Activated naive CD8-positive, alpha-beta T cell treated with anti-CD3 and anti-CD28 coated beads, Interleukin-2, amount 50 U/mL, for 24 hours (primary cell): ENCODE measurements at places on chromosomes 4 and X.
A peak's percentile ranks its signal among the peaks of the same experiment; 100 is the strongest.

DNA sequence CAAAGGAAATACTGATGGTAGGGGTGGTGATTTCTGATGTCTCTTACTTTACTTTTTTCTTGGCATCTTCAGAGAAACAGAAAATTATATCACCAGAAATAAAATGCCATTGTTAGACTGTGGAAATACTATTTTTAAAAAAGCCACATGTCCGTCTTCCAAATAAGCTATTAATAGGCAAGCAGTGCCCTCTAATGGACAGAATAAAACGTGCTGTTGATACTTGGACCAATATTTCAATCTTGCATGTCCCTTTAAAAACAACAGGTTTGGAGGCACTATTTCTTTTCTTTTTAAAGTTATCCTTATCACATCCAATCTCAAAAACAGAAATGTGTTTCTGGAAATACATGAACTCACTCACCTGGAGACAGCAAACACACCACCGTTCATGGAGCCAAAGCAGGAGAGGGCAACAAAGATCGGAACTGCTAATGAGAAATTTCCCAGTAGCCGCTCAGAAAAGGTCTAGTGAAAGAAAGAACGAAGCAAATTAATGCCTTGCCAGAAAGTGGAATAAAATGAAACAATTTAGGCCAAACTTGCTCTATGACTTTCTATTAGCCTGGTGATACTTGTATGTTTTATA lies 59.2 kb downstream of the SLC7A11 start:
- DNase-seq, result no peak

- DNase-seq, result no peak
These were observed 94.5 kb downstream of the FNIP2 start for GRCh38 chr4:158863296-158863695.

DNA sequence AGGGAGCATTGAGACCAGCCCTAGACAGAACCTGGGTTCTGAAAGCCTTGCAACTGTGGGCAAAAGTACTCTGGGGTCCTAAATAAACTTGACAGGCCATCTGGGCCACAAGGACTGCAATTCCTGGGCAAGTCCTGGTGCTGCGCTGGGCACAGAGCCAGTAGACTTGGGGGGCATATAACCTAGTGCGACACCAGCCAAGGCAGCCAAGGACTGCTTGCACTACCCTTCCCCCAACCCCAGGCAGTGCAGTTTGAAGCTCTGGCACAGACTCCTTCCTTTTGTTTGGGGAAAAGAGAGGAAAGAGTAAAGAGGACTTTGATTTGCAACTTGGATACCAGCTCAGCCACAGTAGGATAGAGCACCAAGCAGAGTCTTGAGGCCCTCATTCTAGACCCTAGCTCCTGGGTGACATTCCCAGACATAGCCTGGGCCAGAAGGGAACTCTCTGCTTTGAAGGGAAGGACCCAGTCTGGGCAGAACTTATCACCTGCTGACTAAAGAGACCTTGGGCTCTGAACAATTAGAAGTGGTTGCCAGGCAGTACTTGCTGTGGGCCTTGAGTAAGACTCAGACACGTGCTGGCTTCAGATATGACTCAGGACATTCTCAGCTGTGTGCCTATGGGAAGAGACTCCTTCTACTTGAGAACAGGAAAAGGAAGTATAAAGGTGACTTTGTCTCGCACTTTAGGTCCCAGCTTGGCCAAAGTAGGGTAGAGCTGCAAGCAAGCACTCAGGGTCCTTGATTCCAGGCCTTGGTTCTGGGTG lies 522.8 kb downstream of the GLUD2 start:
- DNase-seq, result no peak

DNA sequence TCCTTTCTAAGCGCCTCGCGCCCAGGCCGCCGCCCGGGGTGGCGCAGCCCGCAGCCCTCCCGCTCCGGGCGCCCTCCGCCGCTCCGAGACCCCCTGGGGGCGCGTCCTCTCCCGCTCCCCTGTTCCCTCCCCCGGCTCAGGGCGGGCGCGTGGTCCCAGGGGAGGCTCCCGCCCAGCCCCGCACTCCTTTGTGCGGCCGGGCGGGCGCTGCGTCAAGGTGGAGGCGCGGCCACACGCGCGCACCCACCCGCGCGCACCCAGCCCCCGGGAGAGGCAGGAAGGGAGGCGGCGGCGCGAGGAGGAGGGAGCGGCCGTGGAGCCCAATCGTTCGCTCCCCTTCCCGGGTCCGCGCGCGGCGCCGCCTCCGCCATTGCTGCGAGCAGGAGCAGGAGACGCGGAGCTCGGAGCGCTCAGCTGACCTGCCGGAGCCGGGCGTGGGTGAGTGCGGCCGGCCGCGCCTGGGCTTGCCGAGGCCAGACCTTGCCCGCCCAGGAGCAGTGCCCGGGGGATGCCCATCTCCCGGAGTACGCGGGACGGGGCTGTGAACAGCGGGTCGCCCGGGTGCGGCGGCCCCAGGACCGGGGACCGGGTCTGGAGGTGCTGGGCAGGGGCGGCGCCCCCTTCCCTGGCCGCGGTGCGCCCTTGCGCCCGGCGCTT lies at the start of gene NSG1:
Gene NSG1 (plus strand): TSS at position 367 of the 657 bp plus-strand sequence. CDS start 528 bp downstream, outside the sequence.
- peak; percentile 50 for DNase-seq

DNA sequence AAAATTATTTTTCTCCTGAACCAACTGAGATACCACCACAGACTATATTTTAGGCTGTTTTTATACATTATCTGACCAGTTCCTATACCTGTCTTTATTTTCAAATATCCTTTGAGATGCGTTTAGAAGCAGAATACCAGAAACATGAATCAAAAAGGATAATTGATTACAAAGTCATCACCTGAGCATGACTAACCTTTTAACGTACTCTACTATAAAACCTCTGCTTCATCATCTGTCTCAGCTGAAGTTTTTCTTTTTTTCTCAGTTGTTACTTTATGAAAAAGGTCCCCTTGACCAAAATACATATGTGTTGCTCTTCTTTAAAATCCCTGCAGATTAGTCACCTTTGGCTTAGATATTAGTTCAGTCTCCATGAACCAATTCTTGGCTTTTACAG lies 109.8 kb downstream of the AMMECR1 start:
- DNase-seq, result no peak

DNA sequence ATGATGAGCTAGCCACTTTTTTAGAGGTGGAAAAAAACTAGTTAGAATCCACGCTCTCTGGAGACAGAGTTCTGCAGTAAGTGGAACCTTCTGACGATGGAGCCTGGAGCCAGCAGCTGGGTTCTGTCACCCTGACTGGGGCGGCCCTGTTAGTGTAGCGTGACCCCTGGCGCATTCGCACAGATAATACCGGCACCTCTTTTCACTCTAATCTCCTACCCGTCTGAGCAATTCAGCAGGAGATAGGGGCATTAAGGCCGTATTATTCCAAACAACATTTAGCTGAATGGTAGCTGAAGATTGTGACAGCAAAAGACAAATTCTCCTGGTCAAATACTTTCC lies 292.6 kb downstream of the FBXO8 start:
- no peak for DNase-seq

DNA sequence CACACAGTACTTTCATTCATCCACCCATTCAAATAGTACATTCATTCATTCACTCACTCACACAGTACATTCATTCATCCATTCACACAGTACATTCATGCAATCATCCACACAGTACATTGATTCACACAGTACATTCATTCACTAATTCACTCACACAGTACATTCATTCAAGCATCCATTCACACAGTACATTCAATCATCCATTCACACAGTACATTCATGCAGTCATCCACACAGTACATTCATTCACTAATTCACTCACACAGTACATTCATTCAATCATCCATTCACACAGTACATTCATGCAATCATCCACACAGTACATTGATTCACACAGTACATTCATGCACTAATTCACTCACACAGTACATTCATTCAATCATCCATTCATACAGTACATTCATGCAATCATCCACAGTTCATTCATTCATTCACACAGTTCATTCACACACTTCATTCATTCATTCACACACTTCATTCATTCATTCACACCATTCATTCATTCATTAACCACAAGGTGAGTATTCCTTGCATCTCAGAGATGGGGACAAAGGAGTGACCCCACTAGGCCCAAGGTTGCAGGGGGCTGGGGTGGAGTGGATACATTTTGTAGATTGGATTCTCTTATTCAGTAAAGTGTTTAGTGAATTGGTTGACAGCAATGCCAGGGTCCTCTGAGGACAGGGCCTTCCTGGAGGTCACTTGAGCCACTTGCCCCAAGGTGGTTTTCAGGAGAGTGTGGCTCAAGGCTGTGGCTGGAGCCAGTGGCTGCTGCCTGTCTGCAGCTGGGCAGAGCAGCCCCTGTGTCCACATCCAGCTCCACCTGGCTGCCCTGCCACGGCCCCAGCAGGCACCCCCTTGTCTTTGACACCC lies 4.3 kb upstream of the SPON2 start:
- DNase-seq, result no peak

- peak; percentile 48 for DNase-seq
These were observed 618 bp downstream of the BEND4 start for GRCh38 chr4:42151568-42152506.

DNA sequence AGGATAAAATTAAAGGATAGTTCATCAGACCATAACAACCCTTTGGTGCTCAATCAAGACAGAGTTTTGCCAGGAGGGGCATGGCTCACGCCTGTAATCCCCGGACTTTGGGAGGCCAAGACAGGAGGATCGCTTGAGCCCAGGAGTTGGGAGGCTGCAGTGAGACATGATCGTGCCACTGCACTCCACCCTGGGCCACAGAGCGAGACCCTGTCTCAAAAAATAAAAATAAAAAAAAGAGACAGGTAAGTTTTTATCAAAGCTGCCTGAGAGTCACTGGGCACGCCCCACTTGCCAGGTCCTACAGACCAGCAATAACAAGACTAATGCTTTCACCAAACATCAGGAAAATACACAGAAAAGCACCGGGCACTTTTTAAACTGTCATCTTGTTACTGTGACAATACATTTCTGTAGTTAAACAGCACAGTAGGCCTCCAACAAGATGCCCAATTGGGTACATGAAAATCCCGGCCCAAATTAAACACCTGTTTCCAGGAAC lies 765 bp downstream of the CFAP97 start:
- no peak for DNase-seq

DNA sequence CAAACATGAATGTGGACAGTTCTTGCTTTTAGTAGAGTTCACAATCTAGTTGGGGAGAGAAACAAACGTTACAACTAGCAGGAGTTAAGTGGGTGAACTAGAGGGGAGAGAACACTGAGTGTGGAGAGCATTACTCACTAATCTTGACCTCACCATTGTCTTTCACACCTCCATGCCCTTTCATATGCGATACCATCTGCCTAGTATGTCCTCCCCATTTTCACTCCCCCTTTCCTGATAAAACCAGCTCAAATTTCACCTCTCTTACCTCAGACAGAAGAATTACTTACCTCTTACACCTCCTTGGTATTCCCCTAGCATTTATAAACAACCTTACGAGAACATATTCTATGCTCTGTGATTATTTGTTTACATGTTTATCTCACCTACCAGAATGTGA lies 53.6 kb downstream of the LAS1L start:
- no peak for DNase-seq

GRCh38 chrX:3136161-3136961 lies 95.1 kb downstream of the ARSF start:
- no peak for DNase-seq

GRCh38 chrX:103792916-103793544 lies 16.4 kb downstream of the PLP1 start:
- DNase-seq, result no peak

GRCh38 chr4:30847167-30847566 lies 127.0 kb downstream of the PCDH7 start:
- DNase-seq, result no peak

- DNase-seq, result no peak
These were observed 418.0 kb upstream of the SPOCK3 start for GRCh38 chr4:167652267-167652666.

GRCh38 chrX:115939070-115939469 lies 231.5 kb upstream of the AGTR2 start:
- no peak for DNase-seq

DNA sequence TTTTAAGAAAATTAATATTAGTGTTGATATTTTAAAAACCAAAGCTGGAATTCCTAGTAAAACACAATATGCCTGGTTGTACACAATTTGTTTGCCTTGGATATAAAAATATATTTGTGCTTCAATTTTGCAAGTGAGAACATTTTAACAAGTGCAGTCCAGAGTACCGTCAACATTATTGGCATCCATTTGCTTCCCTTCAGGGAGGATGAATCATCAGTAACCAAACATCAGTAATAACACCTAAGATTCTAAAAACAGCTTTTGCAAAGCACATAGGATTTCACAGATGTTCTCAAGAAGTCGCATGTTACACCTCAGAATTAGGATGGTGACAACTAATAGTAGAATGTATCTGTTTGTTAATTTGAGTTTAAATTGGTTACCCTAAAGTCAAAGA lies 262.6 kb upstream of the BMP3 start:
- DNase-seq, result no peak

- DNase-seq, result no peak
These were observed 219.5 kb downstream of the CENPC start for GRCh38 chr4:67325791-67326190.

- DNase-seq, result no peak
These were observed 99.0 kb downstream of the WFS1 start for GRCh38 chr4:6368601-6369000.

- DNase-seq, result no peak
These were observed 5.6 kb upstream of the THOC2 start for GRCh38 chrX:123738378-123738940.

DNA sequence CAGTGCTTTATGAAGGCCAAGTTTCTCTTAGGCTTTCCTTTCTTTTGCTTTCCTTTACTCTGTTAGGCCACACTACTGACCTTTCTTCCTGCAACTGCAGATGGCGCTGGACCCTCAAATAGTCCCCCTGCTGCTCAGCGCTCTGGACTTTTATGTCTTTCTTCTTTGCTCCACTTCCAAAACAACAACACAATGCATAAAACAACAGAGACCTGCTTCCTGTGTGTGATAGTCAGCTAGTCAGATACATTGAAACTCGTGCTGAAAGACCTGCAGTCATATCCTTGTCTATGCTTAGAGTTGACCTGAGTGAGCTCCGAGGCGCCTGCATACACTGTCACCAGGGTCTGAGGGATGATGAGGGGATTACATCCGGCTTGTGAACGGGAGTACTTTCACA lies 108.9 kb upstream of the TEX13D start:
- no peak for DNase-seq
